Stimulated activated CD4-positive, alpha-beta T cell treated with anti-CD3 and anti-CD28 coated beads, Interleukin-4, amount 100 ng/mL, for 48 hours (primary cell): ENCODE measurements at places on chromosomes 5 and 9.
A peak's percentile ranks its signal among the peaks of the same experiment; 100 is the strongest.

DNA sequence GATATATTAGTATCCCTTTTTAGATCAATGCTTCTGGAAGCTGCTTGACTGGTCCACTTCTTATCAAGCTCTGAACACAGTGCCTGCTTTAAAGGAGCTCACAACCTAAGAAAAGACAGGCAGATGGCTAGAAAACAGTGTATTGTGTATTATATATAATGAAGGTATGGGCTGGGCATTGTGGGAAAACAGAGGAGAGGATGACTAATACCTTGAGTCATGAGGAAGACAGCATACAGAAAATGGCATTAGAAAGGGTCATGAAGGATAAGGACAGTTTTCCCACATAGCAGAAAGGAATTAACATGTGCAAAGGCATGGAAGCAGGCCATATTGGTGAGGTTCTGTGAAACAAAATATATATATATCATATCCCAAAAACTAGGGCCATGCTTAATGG, 309.6 kb downstream of the MLLT3 start:
- no peak for DNase-seq

- DNase-seq: no peak
These were observed 58.5 kb upstream of the CLINT1 start for GRCh38 chr5:157917491-157917890.

DNA sequence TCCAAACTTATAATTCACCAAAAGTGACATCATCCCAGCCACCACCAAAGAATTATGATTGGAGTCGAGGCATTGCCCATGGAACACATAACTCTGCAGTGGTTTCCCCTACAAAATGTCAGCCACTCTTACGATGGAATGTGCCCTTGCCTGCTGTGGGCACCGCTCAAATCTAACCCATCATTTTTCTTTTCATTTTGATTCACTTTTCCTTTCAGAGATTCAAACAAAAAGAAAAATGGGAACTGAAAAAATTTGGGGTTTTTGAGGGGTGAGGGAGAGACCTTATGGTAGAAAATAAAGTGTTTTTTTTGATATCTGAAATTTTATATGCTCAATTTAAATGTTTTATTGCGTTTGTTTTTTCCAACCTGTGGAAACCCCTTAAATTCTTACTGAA, 28.1 kb downstream of the SMARCA2 start:
- no peak for DNase-seq

- no peak for DNase-seq
These were observed 100.7 kb upstream of the TUT7 start for GRCh38 chr9:86454701-86455615.

DNA sequence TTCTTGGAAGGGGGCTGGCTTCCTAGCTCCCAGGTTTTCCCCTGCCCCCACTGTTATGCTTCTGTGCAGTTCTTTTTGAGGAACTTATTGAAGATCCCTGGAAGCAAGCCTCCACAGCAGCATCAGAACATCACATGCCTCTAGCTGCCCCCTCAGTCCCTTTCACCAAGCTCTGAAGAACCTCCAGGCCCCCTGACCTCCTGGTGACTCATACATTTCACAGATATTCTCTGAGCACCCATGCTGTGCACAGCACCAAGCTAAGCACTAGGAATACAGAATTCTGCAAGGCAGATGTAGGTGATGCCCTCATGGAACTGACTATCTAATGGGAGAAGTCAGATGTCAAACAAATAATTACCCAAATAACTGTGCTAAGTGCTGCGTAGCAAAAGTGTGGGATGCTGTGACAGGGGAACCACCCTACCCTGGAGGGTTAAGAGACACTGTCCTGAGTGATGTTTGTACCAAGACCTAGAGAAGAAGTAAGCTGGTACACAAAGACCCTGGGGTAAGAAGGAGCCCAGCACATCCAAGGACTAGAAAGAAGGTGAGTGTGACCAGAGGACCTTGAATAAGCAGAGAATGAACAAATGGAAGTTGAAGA, 213.7 kb upstream of the NR4A3 start:
- no peak for DNase-seq

- DNase-seq: no peak
These were observed 143.2 kb downstream of the GCNT1 start for GRCh38 chr9:76602199-76602598.

- DNase-seq: no peak
These were observed 84.5 kb downstream of the BRINP1 start for GRCh38 chr9:119284587-119285337.

DNA sequence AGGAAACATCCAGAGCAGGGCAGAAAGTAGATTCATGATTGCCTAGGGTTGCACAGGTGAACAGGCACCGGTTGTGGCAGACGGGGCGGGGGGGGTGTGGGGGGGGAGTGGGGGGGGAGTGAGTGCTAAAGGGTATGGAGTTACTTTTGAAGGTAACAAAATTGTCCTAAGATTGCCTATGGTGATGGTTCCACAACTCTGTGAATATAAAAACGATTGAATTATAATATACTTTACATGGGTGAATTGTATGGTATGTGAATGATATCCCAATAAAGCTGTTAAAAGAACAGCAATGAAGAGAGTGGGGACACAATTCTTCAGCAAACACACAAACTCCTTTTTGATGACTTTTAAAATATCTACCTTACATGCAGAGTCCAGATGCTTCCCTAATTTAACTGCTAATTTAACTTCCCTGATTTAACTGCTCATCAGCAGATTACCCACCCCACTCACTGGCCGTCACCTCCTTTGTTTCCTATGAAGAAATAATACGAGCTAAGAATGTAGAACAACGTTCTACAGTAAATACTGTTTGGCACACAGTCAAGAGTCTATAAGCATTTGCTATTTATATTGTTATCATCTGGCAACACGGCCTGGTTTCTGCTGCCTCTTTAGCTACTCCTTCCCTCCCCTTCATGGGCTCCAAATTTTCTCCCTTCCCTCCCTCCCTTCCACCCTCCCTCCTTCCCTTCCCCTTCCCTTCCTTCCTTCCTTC, 83.5 kb downstream of the PTCH1 start:
- DNase-seq: no peak

DNA sequence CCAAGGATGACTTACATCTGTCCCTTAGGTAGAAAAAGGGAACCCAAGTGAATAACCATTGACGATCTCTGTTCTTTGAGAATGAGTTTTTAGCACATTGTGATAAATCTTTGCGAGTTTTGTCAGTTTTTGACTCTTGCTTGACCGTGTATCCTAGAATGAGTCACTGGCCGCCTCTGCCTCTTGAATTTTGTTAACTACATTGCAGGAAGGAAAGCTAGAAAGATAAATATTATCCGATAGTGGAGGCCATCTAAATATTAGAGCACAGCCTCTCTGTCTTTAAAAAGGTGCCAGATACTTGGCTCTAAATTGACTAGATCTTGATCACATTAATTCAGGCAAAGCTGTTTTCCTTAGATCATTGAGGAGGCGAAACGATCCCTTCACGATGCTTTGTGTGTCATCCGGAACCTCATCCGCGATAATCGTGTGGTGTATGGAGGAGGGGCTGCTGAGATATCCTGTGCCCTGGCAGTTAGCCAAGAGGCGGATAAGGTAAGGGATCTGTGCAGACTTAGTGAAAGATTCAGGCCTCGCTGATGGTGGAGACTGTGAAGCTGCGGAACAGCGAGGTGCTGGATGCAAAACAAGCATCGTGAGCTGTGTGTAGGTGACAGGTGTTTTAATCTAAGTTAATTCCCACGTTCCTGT, 12.2 kb downstream of the CCT5 start:
- DNase-seq: no peak

GRCh38 chr9:132670457-132671391, at the start of gene GTF3C4:
Gene GTF3C4 (plus strand): TSS chr9:132670464. CDS start chr9:132670599, 135 bp downstream.
- DNase-seq: peak; percentile 30

DNA sequence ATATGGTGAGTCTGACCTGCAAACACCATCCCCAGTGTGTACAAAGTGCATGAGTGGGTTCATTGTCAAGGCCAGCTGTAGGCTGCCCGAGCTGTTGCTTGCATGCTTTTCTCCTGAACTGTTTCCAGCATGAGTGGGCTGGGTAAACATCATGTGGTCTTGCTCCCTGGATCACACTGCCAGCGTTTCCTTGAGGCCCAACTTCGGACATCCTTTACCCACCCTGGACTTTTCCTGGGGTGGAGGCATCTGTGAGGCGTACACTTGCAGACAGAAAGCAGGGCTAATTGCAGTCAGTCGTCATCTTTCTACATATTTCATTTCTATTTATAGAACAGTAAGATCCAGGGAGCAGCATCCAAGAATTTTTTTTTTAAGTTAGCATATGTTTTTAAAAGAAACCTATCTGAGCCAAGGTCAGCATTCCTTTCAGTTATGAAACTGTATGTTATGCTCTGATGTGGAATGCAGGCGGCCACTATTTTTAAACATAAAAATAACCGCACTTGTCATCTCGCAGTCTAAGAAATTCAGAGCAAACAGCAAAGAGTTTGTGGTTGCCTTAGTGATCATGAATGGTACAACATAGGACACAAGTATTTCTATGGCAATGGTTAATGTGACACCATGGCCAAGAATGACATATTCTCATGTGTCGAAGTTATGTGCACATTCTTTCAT, 106.5 kb upstream of the DMRT1 start:
- DNase-seq: no peak

DNA sequence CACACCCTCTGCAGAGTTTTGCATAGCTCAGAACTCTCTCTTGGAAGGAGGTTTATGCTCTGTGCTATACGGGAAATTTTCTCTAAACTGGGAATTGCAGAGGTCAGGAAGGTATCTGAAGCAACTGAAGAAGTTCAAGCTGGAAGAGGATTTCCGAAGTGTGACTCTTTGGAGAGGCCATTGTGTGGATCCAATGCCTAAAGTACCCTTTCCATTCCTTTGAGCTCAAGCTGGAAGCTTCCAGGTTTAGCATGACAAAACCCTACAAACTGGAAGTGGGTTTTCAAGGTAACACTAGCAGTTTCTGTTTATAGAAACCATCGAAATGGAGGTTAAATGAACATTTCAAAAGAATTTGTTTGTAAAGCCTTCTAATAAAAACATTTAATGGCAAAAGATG, 187.1 kb downstream of the CFAP90 start:
- no peak for DNase-seq
